ENCODE measurements at places on chromosomes 16 and 17.

DNA sequence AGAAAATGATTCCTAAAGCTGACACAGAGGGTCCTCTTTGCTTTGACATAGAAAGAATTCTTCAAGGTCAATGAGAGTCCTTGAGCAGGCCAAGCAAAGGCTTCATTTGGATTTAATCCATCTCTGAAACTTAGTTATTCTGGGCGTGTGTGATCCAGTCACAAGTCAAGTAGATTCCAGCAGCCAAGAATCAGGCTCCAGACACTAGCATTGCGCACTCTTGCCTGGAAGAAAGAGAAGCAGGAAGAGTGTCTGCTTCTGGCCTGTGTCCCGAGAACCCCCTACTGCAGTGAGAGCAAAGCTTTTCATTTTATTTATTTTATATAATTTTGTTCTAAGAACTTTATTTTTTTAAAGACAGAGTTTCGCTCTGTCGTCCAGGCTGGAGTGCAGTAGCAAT, 88.2 kb upstream of the CACNG5 start:
- peak; percentile 47 for DNase-seq
- H3K4me3 ChIP-seq: no peak overlapping the region
- peaks cover 83% of the 10 kb centered on the region for H3K36me3 ChIP-seq
- no peaks in the 10 kb centered on the region for H3K27me3 ChIP-seq
- H3K27ac ChIP-seq: no peak overlapping the region
- no peaks in the 10 kb centered on the region for H3K4me1 ChIP-seq

- no peak for DNase-seq
- peaks cover 29% of the 10 kb centered on the region for H3K27me3 ChIP-seq
- no peaks in the 10 kb centered on the region for H3K36me3 ChIP-seq
- no peaks in the 10 kb centered on the region for H3K4me1 ChIP-seq
Observed at GRCh38 chr16:86986136-86986535, 331.1 kb downstream of the C16orf95 start.

DNA sequence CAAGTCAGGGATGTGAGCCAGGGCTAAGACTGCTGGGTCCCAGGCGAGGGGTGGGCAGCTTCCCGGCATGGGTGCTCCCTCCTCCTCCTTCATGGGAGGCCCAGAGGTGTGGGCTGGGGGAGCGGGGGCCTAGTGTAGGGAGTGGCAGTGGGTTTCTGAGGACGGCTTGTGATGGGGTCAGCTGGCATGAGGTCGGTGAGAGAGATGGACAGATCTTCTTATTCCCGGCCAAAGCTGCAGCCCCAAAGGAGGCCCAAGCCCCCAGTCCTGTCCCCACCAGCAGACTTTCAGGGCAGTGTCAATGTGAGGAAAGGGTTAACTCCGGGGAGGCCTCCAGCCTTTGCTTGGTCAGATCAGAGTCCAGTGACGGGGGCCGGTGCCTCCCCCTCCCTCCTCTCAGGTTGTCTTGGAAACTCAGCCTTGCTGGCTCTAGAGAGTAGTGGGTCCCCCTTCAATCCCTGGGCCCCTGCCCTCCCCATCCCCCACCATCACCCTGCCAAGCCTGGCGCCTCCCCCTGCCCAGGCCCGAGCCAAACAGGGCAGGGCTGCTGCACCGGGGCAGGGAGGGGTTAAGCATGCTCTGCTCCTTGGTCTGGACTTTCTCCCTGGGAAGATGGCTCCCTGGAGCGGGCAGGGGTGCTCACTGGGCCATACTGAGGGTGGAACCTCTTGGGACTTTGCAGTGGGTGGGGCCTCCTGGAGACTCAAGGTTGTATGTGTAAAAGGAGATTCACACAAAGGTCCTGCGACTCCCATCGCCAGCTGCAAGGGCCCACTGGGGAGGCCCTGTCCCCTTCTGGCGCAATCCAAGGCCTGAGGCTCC, 12.4 kb downstream of the NAT9 start:
- peaks cover 83% of the 10 kb centered on the region for H3K4me1 ChIP-seq
- H3K36me3 ChIP-seq: peaks cover 30% of the 10 kb centered on the region
- no peaks in the 10 kb centered on the region for H3K27me3 ChIP-seq
- H3K4me3 ChIP-seq: no peak overlapping the region

DNA sequence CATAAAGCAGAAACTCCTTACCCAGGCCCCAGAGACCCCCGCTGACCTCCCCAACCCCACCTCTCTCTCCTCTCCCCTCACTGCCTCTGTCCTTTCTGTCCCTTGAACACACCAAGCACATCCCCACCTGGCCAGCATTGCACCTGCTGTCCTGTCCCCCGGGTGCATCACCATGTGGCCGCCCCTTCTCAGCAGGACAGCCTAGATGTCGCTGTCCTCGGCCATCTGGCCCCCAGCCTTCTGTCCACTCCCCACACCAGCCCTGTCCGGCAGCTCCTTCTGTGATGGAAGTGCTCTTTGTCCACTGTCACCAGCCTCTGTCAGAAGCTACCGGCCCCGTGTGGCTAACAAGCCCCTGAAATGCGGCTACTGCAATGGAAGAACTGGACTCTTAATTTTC, 12.3 kb upstream of the MPRIP start:
- H3K27ac ChIP-seq: peak overlapping the region; percentile 83
- no peak for DNase-seq
- no peak overlapping the region for H3K4me3 ChIP-seq
- H3K4me1 ChIP-seq: peaks cover 46% of the 10 kb centered on the region
- no peaks in the 10 kb centered on the region for H3K36me3 ChIP-seq

- no peaks in the 10 kb centered on the region for H3K36me3 ChIP-seq
- H3K27ac ChIP-seq: no peak overlapping the region
- no peak for DNase-seq
- peaks cover 4% of the 10 kb centered on the region for H3K27me3 ChIP-seq
- H3K4me1 ChIP-seq: peaks cover 30% of the 10 kb centered on the region
- H3K4me3 ChIP-seq: no peak overlapping the region
Observed at GRCh38 chr17:8020776-8021564, 17.9 kb upstream of the ALOX15B start.

DNA sequence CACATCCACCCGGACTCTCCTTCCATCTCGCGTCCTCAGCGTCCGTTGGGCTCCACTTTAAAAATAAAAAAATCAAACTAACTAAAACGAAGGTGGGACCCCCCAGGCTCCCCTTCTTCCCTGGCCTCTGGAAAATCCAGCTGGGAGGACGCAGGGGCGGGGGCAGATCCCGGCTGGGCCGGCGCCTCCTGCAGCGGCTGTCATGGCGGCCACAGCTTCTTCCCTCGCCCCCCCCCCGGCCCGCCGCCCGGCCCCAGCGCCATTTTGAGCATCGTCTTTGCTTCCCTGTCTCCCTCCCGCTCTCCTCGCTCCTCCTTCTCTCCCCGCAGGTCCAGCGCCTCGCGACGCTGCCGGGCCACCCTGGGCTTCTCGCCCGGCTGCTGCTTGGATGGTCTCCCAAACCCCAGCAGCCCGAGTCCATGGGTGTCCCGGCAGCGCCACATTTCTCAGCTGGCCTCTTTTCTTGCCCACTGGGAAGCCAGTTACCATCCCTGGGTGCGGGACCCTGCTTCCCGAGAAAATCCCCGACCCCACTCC, 3.3 kb downstream of the HOXB2 start:
- peak overlapping the region; percentile 91 for H3K27ac ChIP-seq
- DNase-seq: no peak
- peaks cover 64% of the 10 kb centered on the region for H3K27me3 ChIP-seq
- H3K36me3 ChIP-seq: peaks cover 6% of the 10 kb centered on the region
- H3K4me1 ChIP-seq: peaks cover 18% of the 10 kb centered on the region
- H3K4me3 ChIP-seq: peak overlapping the region; percentile 67

GRCh38 chr17:45997624-45998023, 1.4 kb upstream of the STH start:
- H3K36me3 ChIP-seq: no peaks in the 10 kb centered on the region
- H3K4me1 ChIP-seq: no peaks in the 10 kb centered on the region
- H3K4me3 ChIP-seq: no peak overlapping the region
- H3K27me3 ChIP-seq: no peaks in the 10 kb centered on the region

GRCh38 chr16:6095414-6095813, 997.8 kb upstream of the EEF2KMT start:
- DNase-seq: peak; percentile 9
- no peak overlapping the region for H3K27ac ChIP-seq
- H3K27me3 ChIP-seq: no peaks in the 10 kb centered on the region

GRCh38 chr17:14320734-14321475, 20.0 kb downstream of the HS3ST3B1 start:
- H3K4me3 ChIP-seq: no peak overlapping the region
- DNase-seq: no peak
- H3K27me3 ChIP-seq: peaks cover 32% of the 10 kb centered on the region
- H3K36me3 ChIP-seq: no peaks in the 10 kb centered on the region
- H3K4me1 ChIP-seq: peaks cover 6% of the 10 kb centered on the region

DNA sequence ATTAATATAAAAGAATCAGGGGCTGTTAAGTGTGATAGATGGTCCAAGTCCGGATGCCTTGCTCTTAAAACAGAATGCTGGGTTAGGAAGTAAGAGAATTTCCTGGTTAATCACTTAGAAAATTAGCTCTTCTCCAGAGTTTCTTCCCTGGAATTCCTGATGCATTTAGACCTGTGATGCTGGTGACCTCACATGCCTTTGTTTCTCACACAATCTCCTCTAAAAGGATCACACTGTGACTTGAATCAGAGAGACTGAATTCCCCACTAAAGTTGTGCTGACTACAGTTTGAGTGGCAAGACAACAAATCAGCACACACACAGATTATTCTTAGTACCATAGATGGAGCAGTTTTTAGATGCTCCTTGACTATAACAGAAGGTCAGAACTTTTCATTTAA, 4.4 kb upstream of the RNF43 start:
- H3K4me3 ChIP-seq: no peak overlapping the region
- no peaks in the 10 kb centered on the region for H3K27me3 ChIP-seq
- H3K4me1 ChIP-seq: no peaks in the 10 kb centered on the region
- DNase-seq: no peak
- H3K27ac ChIP-seq: no peak overlapping the region

DNA sequence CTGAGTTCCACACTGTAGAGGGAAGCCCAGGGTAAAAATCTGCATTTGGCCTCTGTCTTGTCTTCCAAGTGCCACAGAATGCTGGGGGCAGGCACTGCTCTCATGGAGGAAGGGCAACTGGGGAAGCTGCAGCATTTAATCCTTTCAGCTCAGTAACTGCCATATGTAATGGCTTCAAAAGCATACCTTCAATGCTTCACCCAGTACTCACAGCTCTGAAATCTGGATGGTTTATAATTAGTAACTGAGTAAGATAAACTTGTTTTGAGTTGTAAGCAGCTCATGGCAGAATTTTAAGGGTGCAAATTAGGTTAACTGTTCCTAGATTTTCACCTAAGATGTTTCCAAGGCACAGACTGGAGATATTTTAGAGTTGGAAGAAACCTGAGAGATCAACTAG, 24.5 kb downstream of the PMP22 start:
- no peak for DNase-seq
- H3K27me3 ChIP-seq: no peaks in the 10 kb centered on the region
- H3K4me3 ChIP-seq: no peak overlapping the region
- peaks cover 47% of the 10 kb centered on the region for H3K4me1 ChIP-seq

GRCh38 chr17:4219241-4219640, 44.5 kb downstream of the ANKFY1 start:
- peaks cover 35% of the 10 kb centered on the region for H3K36me3 ChIP-seq
- no peak overlapping the region for H3K4me3 ChIP-seq
- DNase-seq: no peak
- H3K27me3 ChIP-seq: no peaks in the 10 kb centered on the region

DNA sequence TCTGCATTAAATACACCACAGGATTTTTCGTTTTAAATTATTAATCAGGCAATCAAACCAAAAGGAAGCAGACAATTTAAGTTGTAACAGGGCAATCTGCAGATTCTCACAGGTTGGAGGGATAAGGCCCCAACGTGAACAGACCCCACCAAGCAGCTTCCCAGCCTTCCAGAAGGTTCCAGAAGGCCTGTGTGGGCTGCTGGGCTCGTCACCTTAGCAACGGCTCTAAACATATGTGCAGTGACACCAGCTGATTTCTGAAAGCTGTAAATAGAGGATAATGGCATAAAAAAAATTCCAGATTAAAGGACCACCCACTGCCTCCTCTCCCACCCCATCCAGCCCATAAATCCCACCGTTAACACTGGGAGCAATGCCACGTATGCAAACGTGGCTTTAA, 123.8 kb downstream of the ZNF778 start:
- H3K27me3 ChIP-seq: no peaks in the 10 kb centered on the region
- no peak overlapping the region for H3K4me3 ChIP-seq
- no peaks in the 10 kb centered on the region for H3K36me3 ChIP-seq
- H3K27ac ChIP-seq: no peak overlapping the region

- no peak overlapping the region for H3K4me3 ChIP-seq
- H3K4me1 ChIP-seq: no peaks in the 10 kb centered on the region
- DNase-seq: no peak
- peaks cover 72% of the 10 kb centered on the region for H3K36me3 ChIP-seq
Observed at GRCh38 chr17:18353541-18353940, 9.8 kb downstream of the SHMT1 start.

DNA sequence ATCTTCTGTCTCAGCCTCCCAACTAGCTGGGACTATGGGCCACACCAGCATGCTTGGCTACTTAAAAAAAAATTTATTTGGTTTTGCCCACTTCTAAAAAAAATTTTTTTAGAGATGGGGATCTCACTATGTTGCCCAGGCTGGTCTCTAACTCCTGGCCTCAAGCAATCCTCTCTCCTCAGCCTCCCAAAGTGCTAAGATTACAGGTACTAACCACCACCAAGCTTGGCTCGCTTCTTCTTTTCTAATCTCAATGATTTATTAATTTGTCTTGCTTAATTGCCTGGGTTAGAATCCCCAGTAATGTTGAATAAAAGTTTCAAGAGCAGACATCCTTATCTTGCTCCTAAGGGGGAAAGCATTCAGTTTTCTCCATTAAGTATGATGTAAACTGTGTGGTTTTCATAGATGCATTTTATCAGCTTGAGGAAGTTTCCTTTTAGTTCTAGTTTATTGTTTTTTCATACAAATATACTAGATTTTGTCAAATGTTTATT, 65.8 kb upstream of the NACA2 start:
- H3K27me3 ChIP-seq: no peaks in the 10 kb centered on the region
- no peaks in the 10 kb centered on the region for H3K4me1 ChIP-seq
- no peak overlapping the region for H3K4me3 ChIP-seq
- no peaks in the 10 kb centered on the region for H3K36me3 ChIP-seq
- no peak for DNase-seq

DNA sequence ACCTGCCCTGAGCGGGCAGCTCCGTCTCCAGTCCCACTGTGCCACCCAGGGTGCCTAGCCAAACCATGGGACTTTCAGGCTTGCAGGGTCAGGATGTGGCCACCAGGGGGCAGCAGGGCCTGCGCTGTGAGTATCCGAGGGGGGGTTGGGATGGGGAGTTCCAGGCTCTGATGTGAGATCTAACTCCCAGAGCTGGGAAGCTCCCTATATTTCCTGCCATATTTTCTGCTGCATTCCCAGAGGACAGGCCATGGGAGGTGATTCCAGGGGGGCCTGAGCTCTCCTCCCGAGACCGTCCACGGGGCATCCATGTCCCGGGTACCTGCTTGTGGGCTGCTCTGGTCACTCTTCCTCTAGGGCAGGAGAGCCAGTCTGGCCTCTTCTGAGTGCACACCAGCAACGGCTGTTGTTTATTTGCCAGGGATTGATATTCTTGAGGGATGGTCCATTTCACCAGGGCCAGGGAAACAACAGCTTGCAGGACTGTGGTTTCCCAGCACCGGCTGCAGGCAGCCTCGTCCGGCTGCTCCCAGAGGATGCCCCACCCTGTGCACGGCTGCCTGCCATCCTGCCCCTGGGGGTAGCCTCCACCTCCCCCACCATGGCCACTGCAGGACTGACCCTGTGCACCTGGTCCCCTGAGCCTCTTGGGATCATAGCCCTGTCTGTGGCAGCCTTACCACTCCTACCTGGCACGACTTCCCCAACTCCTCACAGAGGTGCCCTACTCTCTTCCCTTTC, 1.2 kb downstream of the GPR142 start:
- peaks cover under 1% of the 10 kb centered on the region for H3K4me1 ChIP-seq
- no peak overlapping the region for H3K27ac ChIP-seq
- H3K4me3 ChIP-seq: no peak overlapping the region
- H3K27me3 ChIP-seq: no peaks in the 10 kb centered on the region
- peak; percentile 82 for DNase-seq
- H3K36me3 ChIP-seq: no peaks in the 10 kb centered on the region

All from stomach (tissue), 19 donors.